ENCODE measurements at places on chromosomes 2 and 18.

DNA sequence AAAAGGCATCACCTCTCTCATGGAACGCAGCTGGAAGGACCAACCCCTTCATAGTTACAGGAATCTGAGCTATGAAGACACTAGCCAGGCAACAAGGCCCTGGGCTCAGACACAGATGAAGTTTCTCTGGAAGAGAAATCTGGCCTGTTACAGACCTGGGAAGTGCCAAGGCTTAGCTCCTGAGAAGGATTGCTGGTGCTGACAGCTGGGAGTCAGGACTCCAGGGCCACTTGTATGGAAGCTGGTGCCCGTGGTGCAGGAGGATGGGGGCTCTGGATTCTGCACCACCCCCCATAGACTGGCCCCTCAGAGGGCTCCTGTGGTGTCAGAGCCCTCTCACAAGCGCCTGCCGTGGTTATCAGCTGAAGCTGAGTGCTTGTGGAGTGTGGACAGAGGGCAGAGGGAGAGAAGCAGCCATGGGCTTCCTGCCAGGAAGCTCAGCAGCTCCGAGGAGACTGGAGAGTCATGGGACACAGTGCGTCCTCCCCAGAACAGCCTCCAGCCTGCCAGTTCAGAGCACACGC, 87.3 kb upstream of the LCLAT1 start:
- no peak for DNase-seq

- no peak for DNase-seq
These were observed 74.8 kb upstream of the ZBTB14 start for GRCh38 chr18:5370332-5370731.

- no peak for DNase-seq
These were observed 15.7 kb upstream of the CNNM3 start for GRCh38 chr2:96800061-96801004.

DNA sequence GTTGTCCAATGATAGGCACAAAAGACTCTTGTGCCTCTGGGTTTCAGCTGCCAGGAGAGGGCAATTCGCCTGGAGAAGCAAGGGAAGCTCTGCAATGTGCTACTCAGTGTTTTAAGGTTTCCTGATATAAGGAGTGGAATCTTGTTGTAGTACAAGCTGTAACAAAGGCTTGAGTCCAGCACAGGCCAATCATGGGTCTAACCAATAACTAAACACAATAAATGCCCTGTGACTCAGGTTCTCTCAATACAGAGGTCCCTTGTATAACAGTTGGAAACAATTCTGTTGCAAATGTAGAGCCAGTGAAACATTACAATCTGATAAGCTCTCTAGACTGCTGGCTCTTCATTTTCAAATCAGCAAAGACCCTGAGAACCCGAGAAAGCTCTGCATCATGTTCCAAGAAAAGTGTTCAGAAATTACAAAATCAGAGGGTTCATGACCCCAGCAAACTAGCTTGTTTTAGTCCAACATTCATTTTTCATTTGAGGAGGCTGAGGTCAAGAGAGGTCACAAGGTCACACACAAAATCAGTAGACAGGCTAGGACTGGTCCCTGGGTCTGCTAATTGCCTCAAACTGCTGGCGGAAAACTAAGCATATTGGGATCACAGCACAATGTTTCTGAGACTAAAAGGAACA, 59.0 kb upstream of the DNMT3A start:
- no peak for DNase-seq

DNA sequence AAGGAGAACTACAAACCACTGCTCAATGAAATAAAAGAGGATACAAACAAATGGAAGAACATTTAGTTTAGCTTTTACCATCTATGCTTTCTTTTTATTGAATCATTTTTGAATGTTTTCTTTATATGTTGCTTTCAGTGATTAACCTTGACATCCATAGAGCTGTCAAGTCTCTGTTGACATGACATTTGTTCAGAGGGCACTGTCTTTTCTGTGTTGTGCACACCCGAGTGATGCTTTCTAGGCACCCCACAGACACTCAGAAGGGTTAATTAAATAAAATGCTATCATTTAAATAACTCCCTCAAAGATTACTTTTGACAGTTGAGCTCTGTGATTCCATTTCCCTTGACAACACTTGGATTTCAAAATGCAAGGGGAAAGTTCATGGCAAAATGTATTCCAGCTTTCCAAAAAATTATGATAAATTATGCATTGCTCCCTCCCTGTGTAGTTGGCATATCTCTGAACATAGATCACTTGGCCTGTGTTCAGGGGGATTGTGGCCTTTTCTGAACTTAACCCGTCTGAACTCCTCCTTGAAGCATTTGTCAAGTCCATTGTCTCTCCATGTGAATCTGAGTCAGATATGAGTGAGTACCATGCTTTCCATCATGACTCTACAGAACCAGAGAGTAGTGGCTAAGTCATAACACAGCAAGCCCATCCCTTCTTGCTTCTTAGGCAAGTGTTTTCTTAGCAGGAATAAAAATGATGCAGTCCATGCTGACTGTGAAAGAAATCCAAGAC, 372.6 kb downstream of the RPRM start:
- DNase-seq: no peak

GRCh38 chr2:16303273-16303577, 362.4 kb downstream of the CYRIA start:
- DNase-seq: no peak

Measured in germinal center (tissue), 1 donor.